Activated T-cell treated with anti-CD3 and anti-CD28 coated beads, Interleukin-2, amount 50 U/mL, for 4 hours (primary cell): ENCODE measurements at places on chromosomes 7 and 10. TPM values are rescaled to one million over a fixed set of nuclear protein-coding genes. Genes with fewer than 3 reads are reported as not detected.

GOLGA7B gene
- 0.30 TPM for total RNA-seq

GSTK1 gene
- total RNA-seq, result 90.4 TPM

HABP2 gene
- not detected for total RNA-seq

IFIT1B gene
- not detected for total RNA-seq

OR6B1 gene
- not detected for total RNA-seq

DNA sequence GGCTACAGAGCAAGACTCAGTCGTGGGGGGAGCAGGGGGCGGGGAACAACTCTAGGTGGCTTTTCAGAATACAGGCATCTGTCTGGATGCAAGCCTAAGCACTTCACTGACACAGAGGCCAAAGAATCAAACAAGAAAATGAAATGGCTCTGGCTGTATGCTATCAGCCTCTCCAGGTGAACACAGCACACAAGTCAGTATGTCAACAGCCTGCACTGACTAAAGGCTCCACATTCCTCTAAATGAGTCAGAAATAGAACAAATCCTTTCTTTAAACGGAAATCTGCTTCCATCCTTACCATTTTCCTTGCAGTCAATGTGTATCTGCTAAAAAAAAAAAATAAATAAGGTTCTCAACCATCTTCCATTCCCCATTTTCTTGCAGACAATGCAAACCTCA, 88.3 kb downstream of the ARMH3 start:
- DNase-seq, result no peak

DNA sequence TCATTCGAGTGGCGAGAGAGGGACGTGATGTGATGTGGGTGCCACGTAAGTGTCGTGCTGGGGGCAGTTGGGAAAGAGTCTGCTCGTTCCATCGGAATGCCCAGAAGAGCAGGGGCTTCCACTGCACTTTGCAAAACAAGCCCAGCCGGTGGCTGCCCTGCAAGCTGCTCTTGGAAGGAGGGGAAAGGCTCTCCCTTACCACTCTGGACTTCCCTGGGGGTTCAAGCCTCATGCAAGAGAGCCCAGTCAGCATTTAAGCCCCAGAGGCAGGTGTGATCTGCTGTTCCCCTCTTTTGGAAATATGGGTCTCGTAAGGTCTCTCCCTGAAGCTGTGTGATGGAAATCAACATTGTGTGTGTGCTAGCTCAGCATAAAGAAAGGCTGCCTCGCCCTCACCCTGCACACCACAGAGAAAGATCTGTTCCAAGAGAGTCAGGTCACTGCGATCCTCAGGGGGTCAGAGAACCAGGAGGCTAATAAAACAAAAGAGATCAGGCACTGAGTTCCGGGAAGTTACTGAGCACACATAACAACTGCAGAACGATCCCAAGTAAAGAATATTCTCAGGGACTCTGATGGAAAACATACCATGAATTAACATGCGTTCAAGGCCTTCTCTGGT, 212.5 kb downstream of the ADAM12 start:
- no peak for DNase-seq

GRCh38 chr7:6705959-6706665, 635 bp downstream of the ZNF12 start:
- peak; percentile 6 for DNase-seq

GRCh38 chr7:30331338-30331737, 46.9 kb downstream of the ZNRF2 start:
- no peak for DNase-seq

DNA sequence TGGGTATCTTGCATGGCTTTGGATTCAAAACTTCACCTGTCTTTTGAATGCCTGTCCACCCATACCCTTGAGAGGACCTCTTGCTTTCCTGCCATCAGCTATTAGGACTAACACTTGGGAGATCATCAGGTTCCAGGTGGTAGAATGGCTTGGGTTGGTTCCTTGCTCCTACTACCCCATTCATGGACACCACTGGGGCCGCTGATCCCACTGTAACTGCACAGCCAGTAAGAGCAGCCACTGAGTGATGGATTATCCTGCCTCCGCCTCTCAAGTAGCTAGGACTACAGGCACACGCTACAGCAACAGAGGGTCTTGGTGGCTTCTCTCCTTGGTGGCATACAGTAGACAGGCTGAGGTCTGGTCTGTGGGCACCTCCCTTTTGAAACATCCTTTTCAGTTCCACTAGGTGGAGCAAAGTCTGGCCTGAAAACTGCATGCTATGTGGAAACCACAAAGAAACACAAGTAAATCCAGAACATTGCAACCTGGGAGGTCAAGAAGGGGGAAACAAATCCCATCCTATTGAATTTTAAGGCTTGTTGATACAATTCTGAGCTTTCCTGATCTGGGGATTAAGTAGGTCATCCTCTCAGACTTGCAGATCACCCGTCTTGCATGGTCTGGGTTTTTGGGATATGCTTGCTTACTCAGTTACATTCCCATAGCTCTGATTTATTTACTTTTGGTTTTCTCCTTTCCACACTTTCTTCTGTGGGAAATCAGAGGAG, 9.4 kb downstream of the WBP1L start:
- no peak for DNase-seq
